ENCODE measurements at places on chromosomes 12 and 14. TPM values are rescaled to one million over a fixed set of nuclear protein-coding genes. Genes with fewer than 3 reads are reported as not detected.

- no peak overlapping the region for H3K4me3 ChIP-seq
- H3K36me3 ChIP-seq, result no peaks in the 10 kb centered on the region
- no peak for DNase-seq
- no peak overlapping the region for H3K27ac ChIP-seq
- no peaks in the 10 kb centered on the region for H3K27me3 ChIP-seq
- peaks cover 11% of the 10 kb centered on the region for H3K4me1 ChIP-seq
Measured at GRCh38 chr12:29253906-29254625, 105.0 kb downstream of the FAR2 start.

- no peaks in the 10 kb centered on the region for H3K27me3 ChIP-seq
- H3K36me3 ChIP-seq, result no peaks in the 10 kb centered on the region
- H3K4me1 ChIP-seq, result no peaks in the 10 kb centered on the region
- no peak overlapping the region for H3K27ac ChIP-seq
- no peak for DNase-seq
Measured at GRCh38 chr12:90152897-90153624, 444.4 kb upstream of the ATP2B1 start.

DNA sequence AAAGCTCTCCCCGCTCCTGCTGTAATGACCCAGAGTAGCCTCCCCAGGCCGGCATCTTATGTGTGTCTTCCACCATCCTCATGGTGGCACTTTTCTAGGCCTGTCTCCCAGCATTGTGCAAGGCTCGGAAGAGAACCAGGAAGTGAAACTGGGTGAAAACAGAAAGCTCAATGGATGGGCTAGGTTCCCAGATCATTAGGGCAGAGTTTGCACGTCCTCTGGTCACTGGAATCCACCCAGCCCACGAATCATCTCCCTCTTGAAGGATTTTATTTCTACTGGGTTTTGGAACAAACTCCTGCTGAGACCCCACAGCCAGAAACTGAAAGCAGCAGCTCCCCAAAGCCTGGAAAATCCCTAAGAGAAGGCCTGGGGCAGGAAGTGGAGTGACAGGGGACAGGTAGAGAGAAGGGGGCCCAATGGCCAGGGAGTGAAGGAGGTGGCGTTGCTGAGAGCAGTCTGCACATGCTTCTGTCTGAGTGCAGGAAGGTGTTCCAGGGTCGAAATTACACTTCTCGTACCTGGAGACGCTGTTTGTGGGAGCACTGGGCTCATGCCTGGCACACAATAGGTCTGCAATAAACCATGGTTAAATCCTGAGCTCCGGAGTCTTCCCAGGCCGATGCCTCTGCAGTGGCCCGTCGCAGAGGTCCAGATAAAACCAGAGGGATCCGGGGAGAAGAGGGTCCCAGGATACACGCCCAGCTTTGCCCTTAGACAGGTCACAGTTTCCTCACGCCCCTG, 15.6 kb downstream of the ACVRL1 start:
- peaks cover 24% of the 10 kb centered on the region for H3K36me3 ChIP-seq
- DNase-seq, result no peak
- H3K4me3 ChIP-seq, result no peak overlapping the region
- H3K27ac ChIP-seq, result peak overlapping the region; percentile 57
- no peaks in the 10 kb centered on the region for H3K27me3 ChIP-seq

DNA sequence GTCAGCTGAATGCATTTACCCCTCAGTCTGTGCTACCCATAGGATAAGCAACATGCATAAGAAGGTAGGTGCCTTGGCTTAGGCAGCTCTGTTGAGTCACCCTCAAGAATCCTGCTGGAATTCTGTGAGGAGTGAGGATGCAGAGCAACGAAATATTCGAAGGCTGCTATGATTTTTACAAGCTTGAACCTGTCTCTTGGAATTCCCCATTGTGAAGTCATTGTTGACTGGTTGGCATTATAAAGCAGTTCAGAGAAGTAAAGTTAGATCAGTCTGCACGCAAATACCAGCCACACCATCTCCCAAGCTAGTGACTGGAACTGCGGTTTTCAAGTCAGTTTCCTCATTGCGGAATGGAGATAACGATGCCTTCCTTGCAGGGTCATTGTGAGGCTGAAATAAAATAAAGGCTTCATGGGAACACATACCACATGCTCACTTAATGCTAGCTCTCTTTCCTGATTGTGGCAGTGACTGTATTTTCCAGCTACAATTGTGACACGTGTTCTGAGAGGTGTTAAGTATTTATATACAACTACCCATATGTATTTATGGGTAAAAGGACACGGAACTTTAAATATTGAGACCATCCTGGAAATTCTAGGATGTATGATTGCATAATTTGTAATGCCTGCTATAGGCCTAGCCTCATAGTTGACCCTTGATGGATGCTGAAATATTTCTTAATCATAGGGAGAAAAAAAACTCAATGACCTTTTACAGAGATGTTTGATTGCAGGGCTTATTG, 96.7 kb downstream of the ETV6 start:
- no peak overlapping the region for H3K4me3 ChIP-seq
- no peak for DNase-seq
- no peaks in the 10 kb centered on the region for H3K36me3 ChIP-seq
- peaks cover 88% of the 10 kb centered on the region for H3K4me1 ChIP-seq

- no peaks in the 10 kb centered on the region for H3K27me3 ChIP-seq
- no peaks in the 10 kb centered on the region for H3K4me1 ChIP-seq
- no peak for DNase-seq
- H3K36me3 ChIP-seq, result no peaks in the 10 kb centered on the region
- H3K27ac ChIP-seq, result no peak overlapping the region
Measured at GRCh38 chr12:2482938-2483660, 311.7 kb upstream of the FKBP4 start.

DNA sequence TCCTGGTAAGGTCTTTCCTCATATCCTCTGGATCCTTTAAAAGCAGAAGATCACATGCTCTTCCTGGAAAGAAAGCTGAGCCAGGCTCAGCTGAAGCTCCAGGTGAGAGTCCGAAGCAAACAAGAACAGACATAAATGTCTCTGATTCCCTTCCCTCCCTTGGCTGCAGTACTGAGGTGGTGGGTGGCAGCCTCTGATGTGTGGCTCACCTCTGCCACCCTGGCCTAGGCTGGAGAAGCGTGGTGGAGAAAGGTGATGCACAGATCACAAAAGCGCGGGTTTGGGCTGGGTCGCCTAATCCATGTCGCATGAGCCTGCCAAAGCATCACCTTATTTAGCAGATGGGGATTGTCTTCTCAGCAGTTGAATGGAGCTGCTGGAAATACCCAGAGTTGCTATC, 2.8 kb upstream of the KRT76 start:
- no peaks in the 10 kb centered on the region for H3K36me3 ChIP-seq
- no peak overlapping the region for H3K27ac ChIP-seq
- no peak for DNase-seq
- no peaks in the 10 kb centered on the region for H3K4me1 ChIP-seq

DNA sequence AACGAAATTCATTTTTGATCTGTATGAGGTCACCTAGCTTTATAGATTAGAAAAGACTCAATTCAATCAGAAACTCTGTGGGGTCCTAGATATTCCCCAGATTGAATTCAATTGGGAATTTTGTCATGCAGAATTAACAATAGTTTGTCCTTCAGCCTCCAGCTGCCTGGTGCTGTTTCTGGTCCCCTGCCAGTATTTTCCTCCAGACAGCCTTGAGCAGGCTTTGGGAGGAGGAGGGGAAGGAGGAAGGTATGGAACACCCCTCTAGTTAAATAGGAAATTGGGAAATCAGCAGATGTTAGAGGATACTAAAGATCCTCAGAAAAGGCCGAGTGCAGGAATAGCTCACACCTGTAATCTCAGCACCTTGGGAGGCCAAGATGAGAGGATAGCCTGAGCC, 10.6 kb downstream of the GRIP1 start:
- H3K27me3 ChIP-seq, result no peaks in the 10 kb centered on the region
- DNase-seq, result no peak
- H3K4me1 ChIP-seq, result no peaks in the 10 kb centered on the region
- no peak overlapping the region for H3K4me3 ChIP-seq

- no peak overlapping the region for H3K27ac ChIP-seq
- DNase-seq, result no peak
- H3K4me3 ChIP-seq, result no peak overlapping the region
- H3K4me1 ChIP-seq, result no peaks in the 10 kb centered on the region
Measured at GRCh38 chr12:128019996-128020544, 246.9 kb upstream of the TMEM132C start.

GRCh38 chr14:76772300-76773187, 11.3 kb downstream of the VASH1 start:
- no peaks in the 10 kb centered on the region for H3K27me3 ChIP-seq
- peak overlapping the region; percentile 87 for H3K27ac ChIP-seq
- no peaks in the 10 kb centered on the region for H3K36me3 ChIP-seq
- peak; percentile 87 for DNase-seq
- H3K4me1 ChIP-seq, result peaks cover 23% of the 10 kb centered on the region
- no peak overlapping the region for H3K4me3 ChIP-seq

DNA sequence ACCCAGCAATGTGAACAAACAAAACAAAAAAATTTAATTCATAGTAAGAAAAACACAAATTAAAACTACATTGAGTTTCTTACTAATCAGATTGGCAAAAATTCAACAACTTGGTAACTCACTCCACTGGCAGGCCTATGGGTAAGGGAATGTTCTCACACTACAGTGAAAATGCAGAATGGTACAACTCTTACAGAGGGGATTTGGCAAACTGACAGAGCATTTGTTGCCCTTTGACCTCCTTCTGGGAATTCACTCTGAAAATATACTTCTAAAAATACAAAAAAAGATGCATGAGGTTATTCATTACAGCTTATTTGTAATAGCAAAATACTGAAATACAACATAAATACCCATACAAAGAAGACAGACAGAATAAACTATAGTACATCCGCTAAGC, 32.8 kb downstream of the ABCD2 start:
- H3K36me3 ChIP-seq, result no peaks in the 10 kb centered on the region
- no peaks in the 10 kb centered on the region for H3K27me3 ChIP-seq
- DNase-seq, result peak; percentile 27
- no peaks in the 10 kb centered on the region for H3K4me1 ChIP-seq
- H3K4me3 ChIP-seq, result no peak overlapping the region
- H3K27ac ChIP-seq, result no peak overlapping the region

GRCh38 chr12:22474970-22475720, 69.2 kb downstream of the C2CD5 start:
- DNase-seq, result no peak
- no peaks in the 10 kb centered on the region for H3K27me3 ChIP-seq
- no peak overlapping the region for H3K4me3 ChIP-seq
- no peak overlapping the region for H3K27ac ChIP-seq
- no peaks in the 10 kb centered on the region for H3K4me1 ChIP-seq
- no peaks in the 10 kb centered on the region for H3K36me3 ChIP-seq

ACOT6 gene
- not detected for total RNA-seq

KRT83 gene
- not detected for total RNA-seq

PKP2 gene
- total RNA-seq, result 1.5 TPM

RNASE1 gene
- total RNA-seq, result 518 TPM

ZCCHC8 gene
- total RNA-seq, result 18.1 TPM

SCFD1 gene
- total RNA-seq, result 74.5 TPM

ACSS3 gene
- 42.7 TPM for total RNA-seq

SERPINA1 gene
- 1,065 TPM for total RNA-seq

ASCL1 gene
- total RNA-seq, result 0.34 TPM

PPP4R3A gene
- total RNA-seq, result 76.2 TPM

OLR1 gene
- 52.2 TPM for total RNA-seq

Measured in left lung (tissue), 14 donors.